ENCODE measurements at places on chromosomes 2 and 18.

GRCh38 chr2:193867454-193867853 lies 1672.7 kb upstream of the TMEFF2 start:
- DNase-seq = no peak

GRCh38 chr18:63185984-63186383 lies 133.6 kb downstream of the BCL2 start:
- DNase-seq = no peak

DNA sequence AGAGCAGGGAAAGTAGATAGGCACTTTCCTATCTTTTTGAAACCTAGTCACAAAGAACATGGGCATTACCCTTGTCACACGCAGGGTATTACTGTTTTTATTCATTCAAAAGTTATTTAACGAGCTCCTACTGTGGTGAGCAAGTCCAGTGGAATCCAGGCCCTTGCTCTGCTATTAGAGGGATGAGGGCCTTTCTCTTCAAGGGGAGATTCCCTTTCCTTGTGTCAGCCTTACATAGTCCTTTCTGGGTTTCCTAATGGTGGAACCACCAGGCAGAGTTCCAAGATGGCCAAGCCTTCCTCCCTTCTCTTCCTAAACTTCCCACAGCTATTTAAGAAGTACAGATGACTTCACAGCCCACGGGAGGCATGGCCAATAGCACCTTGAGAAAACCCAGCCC lies 64.6 kb downstream of the SPTBN1 start:
- DNase-seq = no peak

DNA sequence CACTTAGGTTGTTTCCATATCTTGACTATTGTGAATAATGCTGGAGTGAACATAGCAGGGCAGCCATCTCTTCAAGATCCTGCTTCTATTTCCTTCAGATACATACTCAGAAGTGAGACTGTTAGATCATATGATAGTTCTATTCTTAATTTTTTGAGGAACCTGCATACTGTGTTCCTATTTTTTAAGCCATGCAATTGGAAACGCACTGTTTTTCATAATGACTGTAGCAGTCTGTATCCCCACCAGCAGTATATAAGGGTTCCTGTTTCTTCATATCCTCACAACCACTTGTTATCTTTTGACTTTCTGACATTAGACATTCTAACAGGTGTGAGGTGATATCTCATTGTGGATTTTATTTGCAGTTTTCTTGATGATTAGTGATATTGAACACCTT lies 15.5 kb downstream of the NEURL3 start:
- DNase-seq = no peak

DNA sequence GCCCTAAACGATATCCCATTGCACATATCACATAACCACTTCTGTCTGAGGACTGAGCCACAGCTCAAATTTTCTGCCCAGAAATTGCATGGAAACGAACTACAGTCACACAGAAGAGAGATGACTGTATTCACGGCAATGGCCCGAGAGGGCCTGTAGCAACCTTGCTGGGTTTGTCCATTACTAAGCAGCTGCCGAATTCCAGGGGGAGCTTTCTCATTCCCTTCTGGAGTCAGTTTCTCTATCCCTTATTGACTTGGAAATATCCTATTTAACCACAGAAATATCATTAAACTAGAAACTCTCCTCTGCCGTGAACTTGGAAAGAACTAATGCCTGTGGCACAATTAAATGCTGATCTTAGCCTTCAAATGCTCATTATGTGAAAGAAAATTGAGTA lies 183.9 kb downstream of the DNER start:
- DNase-seq = no peak

DNA sequence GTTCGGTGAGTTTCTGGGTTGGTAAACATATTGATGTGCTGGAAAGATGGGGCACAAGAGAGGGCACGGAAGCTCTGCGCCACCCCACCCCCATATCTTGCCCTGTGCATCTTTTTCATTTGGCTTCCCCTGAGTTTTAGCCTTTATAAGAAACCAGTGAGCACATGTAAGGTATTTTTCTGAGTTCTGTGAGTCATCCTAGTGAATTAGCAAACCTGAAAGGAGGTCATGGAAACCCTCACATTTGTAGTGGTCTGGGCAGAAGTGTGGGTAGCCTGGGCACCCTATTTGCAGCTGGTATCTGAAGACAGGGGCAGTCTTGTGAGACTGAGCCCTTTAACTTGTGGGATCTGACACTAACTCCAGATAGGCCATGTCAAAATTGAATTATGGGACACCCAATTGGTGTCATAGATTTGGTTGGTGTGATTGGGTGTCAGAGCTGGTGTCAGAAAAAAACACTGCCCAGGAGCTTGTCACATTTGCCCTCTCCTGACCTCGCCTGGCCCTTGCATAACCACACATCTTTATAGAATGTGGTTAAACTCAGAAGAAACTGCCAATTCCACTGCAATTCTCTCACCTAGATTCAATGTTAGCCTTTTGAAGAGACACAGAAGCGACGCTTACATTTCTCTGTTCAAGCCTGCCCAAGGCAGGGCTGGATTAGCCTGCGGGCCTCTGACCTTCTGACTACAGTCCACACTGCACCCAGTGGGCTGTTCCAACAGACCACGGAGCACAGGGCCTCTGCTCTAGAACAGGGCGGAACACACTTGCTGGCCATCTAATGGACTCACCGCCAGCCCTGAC lies 12.0 kb upstream of the GALM start:
- DNase-seq = no peak

DNA sequence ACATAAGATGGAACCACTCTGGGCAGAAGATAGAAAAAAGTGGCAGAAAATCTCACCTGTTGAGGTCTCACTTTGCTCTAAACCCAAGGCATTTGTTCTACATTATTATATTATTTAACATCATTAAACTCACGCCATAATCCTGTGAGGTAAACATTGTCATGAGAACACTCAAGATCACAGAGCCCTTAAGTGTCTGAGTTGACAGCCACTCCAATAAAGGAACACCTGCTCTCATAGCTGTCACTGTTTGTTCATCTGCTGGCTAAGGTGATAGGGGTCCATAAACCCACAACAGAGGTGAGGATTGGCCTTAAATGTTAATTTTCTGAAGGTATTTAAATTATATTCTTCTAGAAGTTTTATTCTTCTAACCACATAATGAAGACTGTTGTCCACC lies 439.7 kb downstream of the RIT2 start:
- no peak for DNase-seq

DNA sequence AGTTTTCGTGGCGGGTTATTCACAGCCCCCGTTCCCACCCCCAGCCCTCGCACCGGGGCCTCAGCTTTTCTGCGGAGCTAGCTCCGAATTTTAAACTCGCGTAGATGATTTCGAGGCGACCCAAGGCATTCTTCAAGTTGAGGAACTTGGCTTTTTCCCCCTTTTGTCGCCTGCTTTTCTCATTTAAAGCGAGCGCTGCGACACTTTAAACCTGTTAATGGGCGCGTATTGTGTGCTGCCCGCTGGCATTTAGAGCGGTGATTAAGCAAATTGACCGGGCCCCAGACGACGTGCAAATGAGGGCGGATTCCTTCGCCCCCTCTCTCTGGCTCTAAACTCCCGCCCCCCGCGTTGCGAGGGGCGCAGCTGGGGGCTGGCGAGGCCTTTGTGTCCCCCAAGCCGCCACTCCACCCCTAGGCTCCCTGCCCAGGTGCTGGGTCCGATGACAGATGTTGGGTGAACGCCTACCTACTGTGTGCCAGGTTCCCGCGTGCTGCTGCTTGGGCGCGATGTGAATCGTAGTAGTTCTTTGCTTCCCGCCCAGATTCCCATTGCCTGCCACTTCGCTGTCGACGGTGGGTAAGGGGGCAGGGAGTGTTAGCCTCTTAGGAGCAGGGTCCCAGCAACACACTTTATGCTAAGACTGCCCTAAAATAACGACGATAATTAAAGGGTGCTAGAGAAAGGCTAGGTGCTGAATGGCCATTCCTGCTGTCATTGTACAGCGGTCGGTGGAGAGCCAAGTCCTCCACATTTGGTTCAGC lies 1.9 kb downstream of the TCF7L1 start:
- no peak for DNase-seq

DNA sequence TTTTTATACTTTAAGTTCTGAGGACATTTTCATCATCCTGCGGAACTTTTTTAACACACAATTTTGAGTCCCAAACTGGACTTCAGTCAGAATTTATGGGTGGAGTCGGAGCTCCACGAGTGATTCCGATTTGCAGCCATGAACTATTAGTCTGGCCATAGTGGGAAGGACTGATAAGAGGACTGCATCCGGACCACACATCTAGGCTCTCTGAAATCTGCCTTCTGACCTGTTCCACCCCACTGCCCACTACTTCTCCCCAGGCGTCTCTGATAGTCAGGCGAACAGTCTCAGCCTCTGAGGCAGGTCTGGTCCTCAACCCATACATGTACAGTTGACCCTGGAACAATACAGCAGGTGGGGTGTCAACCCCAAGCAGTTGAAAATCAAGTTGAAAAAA lies 5.2 kb downstream of the MRPL35 start:
- no peak for DNase-seq

DNA sequence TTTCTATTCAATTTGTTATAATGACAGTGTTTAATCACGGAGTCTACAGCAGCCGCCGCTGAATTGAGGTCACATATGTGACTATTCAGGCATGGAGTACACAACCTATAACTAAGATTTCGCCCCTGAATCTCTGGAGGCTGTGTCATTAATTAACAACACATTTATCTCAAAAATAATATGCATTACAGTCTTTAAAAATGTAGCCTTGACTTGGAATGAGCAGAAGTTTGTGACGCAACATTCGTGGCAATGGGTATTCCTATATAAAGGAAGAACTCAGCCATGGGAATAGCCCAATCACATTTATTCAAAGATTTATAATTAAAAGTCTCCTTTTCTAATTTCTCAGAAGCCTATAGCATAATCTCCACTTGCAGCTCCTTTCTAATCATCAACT lies 60.6 kb upstream of the LYPD1 start:
- no peak for DNase-seq

GRCh38 chr2:48341551-48342133 lies 188.3 kb upstream of the STON1 start:
- DNase-seq = no peak

GRCh38 chr2:10260130-10260529 lies 42.6 kb upstream of the HPCAL1 start:
- DNase-seq = no peak

DNA sequence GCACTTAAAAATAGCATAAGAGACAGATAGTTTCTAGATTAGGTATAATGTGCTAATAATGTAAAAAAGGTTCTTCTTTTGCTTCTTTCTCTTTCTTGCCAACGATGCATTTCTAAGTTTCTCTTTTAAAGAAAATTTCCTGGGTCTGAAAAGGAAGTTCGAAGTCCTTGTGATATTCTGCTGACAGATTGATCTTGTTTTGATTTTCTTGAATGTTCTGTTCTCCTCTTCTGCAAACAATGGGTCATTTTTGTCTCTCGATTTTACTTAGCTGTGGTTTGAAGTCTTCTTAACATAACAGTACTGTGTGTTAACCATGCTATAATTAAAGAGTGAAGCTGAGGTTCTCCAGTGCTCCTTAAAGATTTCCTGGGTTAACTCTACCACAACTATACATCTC lies 61.1 kb upstream of the ACYP2 start:
- no peak for DNase-seq

GRCh38 chr18:47748093-47748796 lies 182.2 kb downstream of the SMAD2 start:
- DNase-seq = no peak

DNA sequence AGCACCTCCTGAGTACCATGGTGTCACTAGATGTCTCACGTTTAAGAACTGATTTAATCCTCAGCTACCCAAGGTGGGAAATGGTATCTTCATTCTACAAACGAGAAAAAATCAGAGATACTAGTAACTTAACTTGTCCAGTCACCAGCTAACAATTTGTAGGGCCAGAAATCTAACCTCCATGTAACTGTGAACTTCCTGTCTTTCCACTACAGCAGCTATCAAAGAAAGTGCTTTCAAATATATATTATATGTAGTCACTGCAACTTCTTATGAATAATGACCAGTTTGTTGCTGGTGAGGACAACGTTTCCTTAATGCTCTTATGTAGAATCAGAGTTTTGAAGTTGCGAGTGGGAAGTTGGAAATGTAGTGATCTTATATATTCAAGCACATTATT lies 1.9 kb downstream of the REV1 start:
- no peak for DNase-seq

DNA sequence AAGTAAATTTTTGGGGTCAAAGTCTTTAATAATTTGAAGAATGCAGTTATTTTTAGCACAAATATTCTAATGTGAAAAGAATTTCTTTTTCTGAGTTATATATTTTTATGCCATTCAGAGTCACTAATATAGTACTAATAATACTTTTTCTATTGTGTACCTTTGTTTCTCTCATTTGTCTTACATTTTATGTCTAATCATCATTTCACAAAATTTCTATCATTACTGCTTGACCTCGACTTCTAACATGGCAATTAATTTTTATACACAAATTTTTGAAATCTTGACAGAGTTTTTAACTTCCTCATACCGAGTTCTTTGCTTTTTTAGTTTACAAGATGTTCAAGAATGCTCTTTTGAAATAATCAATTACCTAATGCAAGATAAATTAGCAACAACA lies 8.4 kb upstream of the CPS1 start:
- DNase-seq = no peak

GRCh38 chr2:144771348-144771747 lies 251.4 kb upstream of the ZEB2 start:
- no peak for DNase-seq
